T-cell (primary cell): ENCODE measurements at places on chromosomes 6 and 20.

GRCh38 chr6:45710304-45710821, 305.3 kb downstream of the CLIC5 start:
- peak; percentile 4 for DNase-seq

GRCh38 chr20:57392512-57393271, 1.5 kb downstream of the RBM38 start:
- DNase-seq = peak; percentile 88

- DNase-seq = no peak
Observed at GRCh38 chr6:57207872-57208271, 14.2 kb downstream of the RAB23 start.

GRCh38 chr20:13852306-13852705, 67.5 kb downstream of the NDUFAF5 start:
- no peak for DNase-seq

DNA sequence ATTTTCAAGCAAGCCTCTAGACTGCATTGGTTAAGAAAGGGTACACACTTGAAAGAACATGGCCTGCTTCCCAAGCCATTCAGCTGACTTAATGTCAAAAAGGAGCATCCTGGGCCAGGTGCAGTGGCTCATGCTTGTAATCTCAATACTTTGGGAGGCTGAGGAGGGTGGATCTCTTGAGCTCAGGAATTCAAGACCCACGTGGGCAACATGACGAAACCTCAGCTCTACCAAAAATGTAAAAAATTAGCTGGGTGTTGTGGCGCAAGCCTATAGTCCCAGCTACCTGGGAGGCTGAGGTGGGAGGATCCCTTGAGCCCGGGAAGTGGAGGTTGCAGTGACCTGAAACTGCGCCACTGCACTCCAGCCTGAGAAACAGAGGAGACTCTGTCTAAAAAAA, 26.9 kb upstream of the NT5E start:
- DNase-seq = no peak
